ENCODE measurements at places on chromosomes 1 and 21.
A peak's percentile ranks its signal among the peaks of the same experiment; 100 is the strongest.

GRCh38 chr1:6096243-6097116 is 50.8 kb downstream of the KCNAB2 start:
- DNase-seq = no peak

GRCh38 chr1:20290624-20291597 is at the start of gene VWA5B1:
Gene VWA5B1 (plus strand): TSS chr1:20290875. CDS start chr1:20310602, 19,727 bp downstream.
- DNase-seq = peak; percentile 82

GRCh38 chr1:160371756-160372155 is 4.9 kb downstream of the NHLH1 start:
- no peak for DNase-seq

DNA sequence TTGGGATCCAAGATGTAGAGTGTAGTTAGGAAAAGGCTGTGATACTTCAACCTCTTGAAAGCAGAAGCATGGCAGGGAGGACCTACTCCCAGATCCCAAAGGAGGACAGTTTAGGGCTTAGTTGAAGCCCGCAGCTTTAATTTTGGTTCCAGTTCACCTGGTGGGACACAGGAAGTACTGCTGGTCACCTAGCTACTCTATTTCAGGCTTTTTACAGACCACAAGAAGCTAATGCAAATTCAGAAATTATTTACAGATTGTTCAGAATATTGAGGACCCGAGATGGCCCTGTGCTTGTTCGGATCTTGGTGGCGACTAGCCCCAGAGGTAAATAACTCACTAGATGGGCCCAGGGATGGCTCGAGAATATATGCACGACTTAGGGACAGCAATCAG is 6.4 kb upstream of the SMCP start:
- no peak for DNase-seq

DNA sequence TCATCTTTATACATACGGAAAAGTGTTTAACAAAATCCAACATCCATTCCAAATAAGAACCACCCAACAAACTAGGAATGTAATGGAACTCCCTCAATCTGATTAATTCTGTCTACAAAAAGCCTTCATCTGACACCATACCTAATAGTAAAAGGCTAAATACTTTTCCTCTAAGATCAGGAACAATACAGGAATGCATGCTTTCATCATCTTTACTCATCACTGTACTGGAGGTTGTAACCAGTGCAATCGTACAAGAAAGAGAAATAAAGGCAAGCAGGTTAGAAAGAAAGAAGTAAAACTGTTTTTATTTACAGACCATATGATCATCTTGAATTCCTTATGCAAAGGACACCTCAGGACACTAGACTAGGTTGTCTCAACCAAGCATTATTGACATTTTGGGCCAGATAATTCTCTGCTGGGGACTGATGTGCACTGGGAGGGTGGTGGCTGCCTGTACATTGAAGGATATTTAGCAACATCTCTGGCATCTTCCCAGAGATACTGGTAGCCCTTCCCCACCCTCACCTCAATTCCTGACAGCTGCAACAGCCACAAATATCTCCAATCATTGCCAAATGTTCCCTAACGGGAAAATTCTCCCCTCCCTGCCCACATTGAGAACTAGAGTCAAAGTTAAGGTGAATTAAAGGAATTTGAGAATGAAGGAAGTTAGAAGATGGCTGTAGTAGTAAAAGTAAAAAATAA is 30.6 kb upstream of the INSL5 start:
- DNase-seq = no peak

DNA sequence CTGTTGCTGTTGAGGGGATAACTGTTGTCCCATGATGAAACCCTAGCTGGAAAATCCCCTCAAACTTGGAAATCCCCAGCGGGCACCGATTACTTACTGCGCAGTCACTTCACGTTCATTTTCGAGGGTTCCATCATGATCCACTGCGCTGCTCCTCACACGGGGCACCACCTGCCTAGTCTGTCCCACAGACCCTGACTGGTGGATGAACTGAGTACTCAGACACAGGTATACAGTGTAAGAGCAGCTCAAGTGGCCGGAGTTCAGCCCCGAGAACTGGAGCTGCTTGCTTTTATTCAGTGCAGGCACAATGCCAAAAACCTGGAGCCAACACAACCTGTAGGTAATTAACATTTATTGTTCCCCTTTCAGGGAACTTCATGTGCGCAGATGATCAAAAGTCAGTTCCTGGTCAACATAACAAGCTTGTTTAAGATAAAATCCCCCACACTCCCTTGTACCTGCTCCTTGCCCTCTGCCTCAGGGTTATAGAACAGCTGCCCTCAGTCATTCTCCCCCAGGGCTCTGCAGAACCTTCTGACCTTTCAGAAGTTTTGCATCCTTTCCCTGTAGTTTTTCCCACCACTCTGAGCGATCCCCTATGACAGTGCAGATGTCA is 46.5 kb upstream of the PRELP start:
- DNase-seq = peak; percentile 51

DNA sequence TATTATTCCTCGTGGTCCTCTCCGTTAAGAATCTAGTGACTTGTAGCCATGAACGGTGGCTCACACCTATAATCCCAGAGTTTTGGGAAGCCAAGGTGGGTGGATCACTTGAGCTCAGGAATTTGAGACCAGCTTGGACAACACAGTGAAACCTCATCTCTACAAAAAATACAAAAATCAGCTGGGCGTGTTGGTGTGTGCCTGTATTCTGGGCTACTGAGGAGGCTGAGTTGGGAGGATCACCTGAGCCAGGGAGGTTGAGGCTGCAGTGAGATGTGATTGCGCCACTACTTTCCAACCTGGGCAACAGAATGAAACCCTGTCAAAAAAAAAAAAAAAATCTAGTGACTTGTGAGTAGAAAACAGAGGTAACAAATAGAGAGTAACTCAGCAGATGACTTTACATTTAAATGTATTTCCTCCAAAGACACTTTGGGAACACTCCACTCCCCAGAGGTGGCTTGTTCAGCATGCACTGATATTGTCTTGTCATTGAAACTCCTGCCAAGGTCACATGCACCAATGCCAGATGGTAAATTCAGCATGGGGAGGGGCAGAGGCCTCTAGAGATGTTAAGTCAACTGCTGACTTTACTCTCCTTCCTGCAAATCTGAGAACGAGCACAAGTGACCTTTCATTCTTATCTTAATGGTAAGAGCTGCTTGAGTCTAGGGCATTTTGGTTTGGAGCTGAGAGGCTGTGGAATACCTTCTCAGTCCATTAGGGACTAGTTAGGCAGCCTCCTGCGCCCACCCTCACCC is 24.9 kb downstream of the CCDC185 start:
- DNase-seq = no peak

GRCh38 chr1:231139125-231139649 is 22.7 kb upstream of the TRIM67 start:
- no peak for DNase-seq

DNA sequence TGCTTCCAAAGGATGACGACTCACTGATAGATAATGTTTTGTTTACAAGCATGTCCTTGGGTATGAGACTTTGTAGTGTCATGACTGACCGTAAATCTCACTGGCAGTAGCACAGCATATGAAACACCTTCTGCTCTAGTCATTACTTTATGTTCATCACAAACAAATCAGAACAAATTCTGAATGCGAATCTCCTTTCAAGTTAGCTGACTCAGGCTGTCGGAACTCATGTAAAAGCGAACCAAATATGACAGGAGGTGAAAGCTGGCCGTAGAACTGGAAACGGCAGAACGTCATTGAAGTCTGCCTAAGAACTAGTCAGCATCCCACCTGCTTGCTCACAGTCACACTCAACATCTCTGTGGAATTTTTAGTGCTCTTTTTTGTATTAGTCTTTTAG is 143.9 kb downstream of the RGS7 start:
- no peak for DNase-seq

DNA sequence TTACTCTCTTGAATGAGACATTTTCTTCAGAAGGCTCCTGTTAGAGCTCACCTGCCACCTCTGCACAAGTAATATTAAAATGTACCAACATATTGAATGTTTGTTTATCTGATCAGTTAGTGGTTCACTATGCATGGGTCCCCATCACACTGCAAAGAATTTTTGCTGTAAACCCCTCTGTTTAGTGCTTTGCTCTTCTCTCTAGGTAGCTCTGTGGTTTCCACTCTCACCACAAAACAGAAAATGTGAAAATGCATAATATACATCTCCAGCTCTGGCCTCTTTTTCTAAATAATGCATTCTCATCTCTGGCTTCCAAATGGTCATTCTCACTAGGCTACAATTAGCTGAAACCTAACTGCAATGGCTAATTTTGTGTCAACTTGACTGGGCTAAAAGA is 176.7 kb downstream of the TRIM33 start:
- no peak for DNase-seq

- DNase-seq = no peak
Observed at GRCh38 chr1:63636192-63637105, 43.2 kb downstream of the PGM1 start.

- no peak for DNase-seq
Observed at GRCh38 chr21:43369124-43369523, 57.8 kb downstream of the SIK1 start.

- DNase-seq = no peak
Observed at GRCh38 chr1:234562334-234562733, 47.6 kb downstream of the IRF2BP2 start.

DNA sequence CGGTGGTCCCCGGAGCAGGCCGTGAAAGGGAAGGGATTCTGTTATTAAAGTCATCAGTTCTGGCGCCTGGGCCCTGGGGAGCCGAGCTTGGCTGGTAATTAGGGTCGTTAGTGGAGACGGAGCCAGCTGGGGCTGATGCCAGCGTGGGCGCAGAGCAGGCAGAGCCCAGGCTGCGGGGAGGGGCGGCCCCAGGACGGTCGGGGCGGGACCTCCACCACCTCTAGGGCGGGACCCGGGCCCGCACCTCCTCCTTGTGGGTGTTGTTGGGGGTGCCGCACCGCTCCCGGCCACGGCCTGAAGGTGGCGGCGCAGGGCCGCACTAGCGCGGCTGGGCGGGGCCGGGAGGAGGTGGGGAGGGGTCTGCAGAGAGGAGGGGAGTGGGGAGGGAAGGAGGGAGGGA is 470.6 kb downstream of the PTPRU start:
- peak; percentile 97 for DNase-seq

GRCh38 chr1:180507795-180508724 is 5.7 kb upstream of the ACBD6 start:
- DNase-seq = no peak
